ENCODE measurements at places on chromosomes 1 and 21.

DNA sequence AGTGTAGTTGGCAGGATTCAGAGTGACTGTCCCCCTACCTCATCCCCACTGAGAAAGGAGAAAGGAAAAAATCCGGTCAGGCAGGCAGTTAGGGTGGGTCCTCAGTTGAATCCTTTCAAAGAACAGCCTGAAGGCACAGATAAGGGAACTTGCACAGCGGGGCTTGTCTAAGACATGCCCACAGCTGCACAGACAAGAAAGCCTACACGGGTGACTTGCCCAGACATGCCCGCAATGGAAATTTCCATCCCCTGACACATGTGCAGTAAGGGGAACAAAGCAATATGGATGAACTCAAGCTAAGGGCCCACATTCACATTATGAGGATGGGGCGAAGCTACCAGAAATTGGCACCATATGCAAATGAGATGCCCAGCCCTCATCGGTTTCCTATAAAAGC lies 82.5 kb downstream of the DESI2 start:
- no peak for DNase-seq

DNA sequence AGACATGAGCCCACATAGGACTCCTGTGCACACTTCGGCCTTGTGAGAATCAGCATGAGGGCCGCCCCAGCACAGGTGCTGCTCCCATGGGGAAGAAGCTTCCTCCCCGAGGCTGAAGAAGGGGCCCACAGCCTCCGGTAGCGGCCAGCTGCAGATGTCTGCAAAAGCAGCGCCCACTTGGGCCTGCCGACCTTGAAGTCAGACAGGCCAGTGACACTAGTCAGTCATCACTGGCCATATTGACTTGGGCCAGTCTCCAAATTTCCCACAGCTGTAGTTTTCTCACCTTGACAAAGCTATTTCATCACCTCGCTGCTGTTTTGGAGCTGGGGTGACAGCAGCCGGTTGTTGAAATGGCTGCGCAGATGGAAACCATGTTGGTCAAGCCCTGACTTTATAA lies 83.0 kb downstream of the RIPK4 start:
- DNase-seq = no peak

DNA sequence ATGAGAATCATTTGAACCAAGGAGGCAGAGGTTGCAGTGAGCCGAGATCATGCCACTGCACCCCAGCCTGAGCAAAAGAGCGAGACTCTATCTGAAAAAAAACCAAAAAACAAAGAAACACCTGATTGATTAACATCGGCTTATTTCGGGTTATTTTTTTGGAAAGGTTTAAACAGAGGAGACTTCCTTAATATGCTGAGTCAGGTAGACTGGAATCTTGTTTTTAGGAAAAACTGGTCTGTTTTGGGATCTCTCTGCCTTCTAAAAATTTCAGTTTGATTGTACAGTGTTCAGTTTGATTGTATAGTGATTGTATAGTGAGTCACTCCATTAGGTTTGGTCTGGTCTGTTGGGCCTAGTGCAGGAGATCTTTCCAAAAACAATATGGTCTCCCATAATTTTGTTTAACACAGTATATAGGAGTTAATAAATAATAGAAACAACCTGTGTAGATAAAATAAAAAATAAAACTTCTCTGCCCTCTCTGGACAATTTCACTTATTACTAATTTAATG lies 196.3 kb upstream of the CHRM3 start:
- no peak for DNase-seq

GRCh38 chr1:192980856-192981255 lies 78.3 kb downstream of the UCHL5 start:
- no peak for DNase-seq

- DNase-seq = no peak
These were observed 16.8 kb upstream of the PDXK start for GRCh38 chr21:43701936-43702784.

GRCh38 chr21:24456358-24456757 lies 1150.9 kb downstream of the MRPL39 start:
- DNase-seq = no peak

GRCh38 chr1:219938706-219939105 lies 10.3 kb upstream of the SLC30A10 start:
- DNase-seq = no peak

DNA sequence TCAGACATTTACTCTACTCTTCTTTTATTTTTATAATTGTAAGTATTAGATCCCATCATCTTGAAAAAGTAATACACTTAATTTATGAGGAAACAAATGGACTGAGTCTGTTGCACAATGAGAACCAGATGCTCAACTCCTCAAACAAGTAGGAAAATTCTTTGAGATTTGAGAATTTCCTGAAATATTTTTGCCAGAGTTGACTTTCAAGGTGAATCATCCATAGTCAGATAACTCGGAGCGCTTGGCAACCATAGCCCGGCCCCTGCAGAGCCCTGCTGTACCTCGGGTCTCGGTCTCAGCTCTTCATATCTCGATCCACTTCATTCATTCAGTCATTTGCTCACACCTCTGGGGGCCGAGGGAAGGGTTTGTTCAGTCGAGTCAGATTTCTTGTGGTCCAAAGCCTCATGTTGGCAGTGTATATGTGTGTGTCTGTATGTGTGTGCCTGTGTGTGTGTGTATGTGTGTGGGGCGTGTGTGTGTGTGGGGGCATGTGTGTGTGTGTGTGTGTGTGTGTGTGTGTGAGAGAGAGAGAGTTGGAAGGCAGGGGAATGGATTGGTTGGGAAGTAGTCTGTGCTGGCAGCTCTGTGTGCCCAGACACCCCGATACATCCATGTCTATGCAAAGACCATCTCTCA lies 18.1 kb upstream of the PCP4 start:
- DNase-seq = no peak

- no peak for DNase-seq
These were observed 82.8 kb downstream of the LRRC8C start for GRCh38 chr1:89715677-89716076.

DNA sequence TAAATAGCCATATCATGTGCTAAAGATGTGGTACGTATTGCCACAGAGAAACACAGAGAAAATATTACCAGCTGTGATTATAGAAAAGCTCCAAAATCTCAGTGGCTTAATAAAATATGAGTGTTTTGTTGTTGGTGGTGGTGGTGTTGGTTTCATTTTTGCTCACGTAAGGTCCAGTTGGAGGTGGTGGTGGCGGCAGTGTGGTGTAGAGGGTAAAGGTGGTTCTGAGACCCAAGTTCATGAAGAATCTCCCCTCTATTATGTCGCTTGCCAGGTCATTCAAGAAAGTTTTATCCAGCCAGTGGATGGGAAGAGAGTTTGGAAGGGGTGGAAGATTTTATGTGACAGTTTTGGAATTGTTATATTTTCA lies 217.6 kb upstream of the SAMSN1 start:
- DNase-seq = no peak

GRCh38 chr1:245168086-245168485 lies 13.3 kb downstream of the KIF26B start:
- no peak for DNase-seq

GRCh38 chr1:194903524-194903923 lies 1704.7 kb downstream of the KCNT2 start:
- DNase-seq = no peak

GRCh38 chr1:59673573-59674450 lies 140.9 kb upstream of the HOOK1 start:
- DNase-seq = no peak

All from effector CD4-positive, alpha-beta T cell (primary cell).